ENCODE measurements at places on chromosomes 2 and 18.

GRCh38 chr2:229127471-229127870 is 143.6 kb downstream of the PID1 start:
- no peak for DNase-seq

GRCh38 chr2:133054297-133054696 is 384.3 kb upstream of the LYPD1 start:
- no peak for DNase-seq

DNA sequence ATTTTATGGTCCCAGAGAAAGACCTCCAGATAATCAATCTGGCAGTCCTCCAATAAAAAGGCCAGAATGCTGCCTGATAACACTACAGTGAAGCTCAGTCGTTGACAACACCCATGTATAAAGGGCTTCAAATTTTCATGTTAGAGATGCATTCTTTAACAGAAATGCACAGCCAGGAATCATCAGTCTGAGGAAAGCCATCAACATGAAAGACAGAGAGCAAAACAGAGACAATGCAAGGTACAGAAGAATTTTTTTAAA is 13.8 kb downstream of the BABAM2 start:
- no peak for DNase-seq

- DNase-seq, result no peak
Measured at GRCh38 chr2:5020116-5020875, 671.9 kb upstream of the SOX11 start.

- no peak for DNase-seq
Measured at GRCh38 chr2:190387422-190387821, 20.7 kb upstream of the MFSD6 start.

DNA sequence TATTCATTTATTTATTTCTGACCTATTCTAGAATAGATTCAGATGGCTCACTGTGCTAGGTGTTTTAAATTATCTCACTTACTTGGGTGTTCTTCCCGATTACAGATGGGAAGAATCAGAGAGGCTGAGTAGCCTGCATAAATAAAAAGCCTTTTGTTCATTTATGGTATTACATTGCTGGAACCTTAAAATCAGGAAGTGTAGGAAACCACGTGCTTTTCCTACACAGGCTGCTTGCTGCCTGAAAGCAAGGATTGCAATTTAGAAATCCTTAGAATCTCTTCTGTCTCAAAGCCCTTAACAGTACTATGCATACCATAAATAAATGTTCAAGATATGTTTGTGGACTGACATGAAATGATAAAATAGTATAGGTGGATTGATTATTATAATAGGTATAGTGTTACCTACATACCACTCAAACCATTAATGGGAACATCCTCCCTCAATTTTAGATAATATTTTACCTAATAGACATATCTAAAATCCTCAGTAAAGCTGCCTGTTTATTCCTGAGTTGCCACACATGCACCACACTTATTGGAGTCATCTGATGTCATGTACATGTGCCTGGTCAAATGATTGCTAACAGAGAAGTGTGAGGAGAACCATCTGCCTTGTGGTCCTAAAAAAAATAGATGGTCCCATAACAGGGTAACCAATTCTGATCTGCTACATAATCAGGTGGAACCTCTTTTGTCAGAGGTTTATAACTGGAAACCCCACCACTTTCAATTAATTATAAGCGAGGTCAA is 73.5 kb upstream of the C2orf15 start:
- no peak for DNase-seq

DNA sequence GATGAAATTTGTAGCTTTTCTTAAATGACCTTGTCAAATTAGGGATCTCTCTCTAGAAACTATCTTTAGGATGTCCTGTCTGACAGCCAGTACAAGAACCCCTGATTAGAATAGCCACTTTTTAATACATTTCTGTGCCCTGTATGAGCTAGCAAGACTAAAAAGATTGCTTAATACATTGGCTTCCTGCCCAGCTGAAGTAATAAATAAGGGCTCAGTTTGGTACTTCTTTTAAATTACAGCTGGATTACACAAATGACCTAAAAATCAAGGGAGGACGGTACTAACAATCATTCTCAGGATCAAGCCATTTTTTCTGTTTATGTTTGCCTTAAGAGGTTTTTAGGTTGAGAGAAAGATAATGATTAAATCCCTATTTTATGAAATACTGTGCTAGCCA is 11.6 kb upstream of the OLA1 start:
- DNase-seq, result no peak

DNA sequence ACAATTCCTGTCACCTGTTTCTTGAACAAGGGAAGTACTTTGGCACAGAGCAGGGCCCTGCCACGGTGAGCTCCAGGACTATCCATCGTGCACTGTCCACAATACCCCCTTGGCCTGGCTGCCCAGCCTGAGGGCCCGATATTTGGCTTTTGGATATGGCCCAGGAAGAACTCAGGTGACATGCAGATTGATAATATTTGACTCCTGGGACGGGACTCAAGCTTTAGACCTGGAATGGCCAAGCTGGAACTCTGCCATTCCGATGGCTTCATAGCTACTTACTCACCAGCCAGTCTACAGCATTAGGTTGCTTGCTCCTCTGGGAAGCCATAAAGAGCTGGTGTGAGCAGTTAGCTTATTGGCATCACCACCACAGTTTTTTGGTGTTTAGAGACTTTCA is 26.6 kb downstream of the EML6 start:
- no peak for DNase-seq

GRCh38 chr2:239358062-239358754 is 42.6 kb downstream of the HDAC4 start:
- DNase-seq, result no peak

GRCh38 chr2:181575024-181575649 is 81.8 kb downstream of the CERKL start:
- DNase-seq, result no peak

GRCh38 chr2:24482251-24482971 is 8.6 kb upstream of the NCOA1 start:
- DNase-seq, result no peak

DNA sequence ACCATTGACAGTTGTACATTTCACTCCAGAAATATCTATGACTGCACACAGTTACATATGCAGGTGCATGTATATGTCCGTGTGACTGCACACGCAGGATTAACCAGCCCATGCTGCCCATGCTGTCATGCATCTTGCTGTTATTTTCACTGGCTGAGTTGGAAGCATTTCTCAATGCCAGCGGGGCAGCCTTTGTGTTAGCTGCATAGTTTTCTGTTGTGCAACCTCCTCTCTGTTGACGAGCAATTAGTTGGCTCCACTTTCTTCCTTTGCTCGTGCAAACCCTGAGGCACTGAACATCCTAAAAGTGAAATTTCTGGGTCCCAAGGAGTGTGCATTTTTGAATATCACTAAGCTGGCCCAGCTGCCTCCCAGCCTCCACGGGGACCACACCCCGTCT is 133.4 kb upstream of the GLI2 start:
- no peak for DNase-seq

DNA sequence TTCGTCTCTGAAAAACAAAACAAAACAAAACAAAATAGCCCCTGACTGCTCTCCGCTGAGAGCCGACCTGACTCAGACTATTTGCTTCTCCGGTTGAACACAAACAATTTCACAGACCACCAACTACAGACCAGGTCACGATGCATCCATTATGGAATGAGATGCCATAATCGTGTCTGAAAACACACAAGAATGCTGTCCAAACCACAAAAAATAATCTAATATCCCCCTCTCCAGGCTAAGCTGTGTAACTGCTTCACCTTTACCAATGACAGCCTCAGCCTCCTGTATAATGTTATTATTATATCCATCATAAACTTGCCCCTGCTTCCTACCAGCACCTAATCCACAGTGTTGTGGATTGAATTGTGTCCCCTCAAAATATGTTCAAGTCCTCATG is 114.7 kb downstream of the DNAH6 start:
- no peak for DNase-seq

GRCh38 chr2:60885683-60886082 is 4.3 kb downstream of the REL start:
- no peak for DNase-seq

DNA sequence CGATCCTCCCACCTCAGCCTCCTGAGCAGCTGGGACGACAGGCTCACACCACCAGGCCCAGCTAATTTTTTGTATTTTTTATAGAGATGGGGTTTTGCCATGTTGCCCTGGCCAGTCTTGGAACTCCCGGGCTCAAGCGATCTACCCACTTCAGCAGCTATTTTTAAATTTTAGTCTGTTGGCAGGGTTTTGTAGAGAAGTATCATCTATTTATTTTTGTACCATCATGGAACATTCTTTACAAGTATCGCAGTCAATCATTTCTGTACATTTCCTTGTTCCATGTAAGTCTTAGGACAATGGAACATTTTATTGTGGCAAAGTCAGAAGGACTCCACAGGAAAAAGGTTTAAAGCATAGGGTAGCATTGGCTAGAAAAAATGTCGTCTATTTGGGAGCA is 94.6 kb downstream of the UGGT1 start:
- no peak for DNase-seq
